Astrocyte (in vitro differentiated cells and primary cell): ENCODE measurements at places on chromosomes 12 and 14. TPM values are rescaled to one million over a fixed set of nuclear protein-coding genes. Genes with fewer than 3 reads are reported as not detected.

The GRIN2B gene
- 0.50 and 1.4 TPM in 2 replicates for total RNA-seq

The POC1B gene
- total RNA-seq: 10.6 and 12.3 TPM in 2 replicates

The PTPRB gene
- total RNA-seq: 2.2 and 2.5 TPM in 2 replicates

The L3HYPDH gene
- total RNA-seq: 57.2 and 62.8 TPM in 2 replicates

The IL31 gene
- not detected in 2 replicates for total RNA-seq

The BIN2 gene
- total RNA-seq: not detected in 2 replicates

The SRSF5 gene
- total RNA-seq: 195 and 203 TPM in 2 replicates

The RND1 gene
- total RNA-seq: 2.2 and 2.4 TPM in 2 replicates

The TAS2R9 gene
- total RNA-seq: not detected in 2 replicates

The RBP5 gene
- total RNA-seq: not detected in 2 replicates

The HOXC10 gene
- not detected in 2 replicates for total RNA-seq

The POTEG gene
- total RNA-seq: not detected in 2 replicates

The TM9SF1 gene
- total RNA-seq: 59.3 and 62.9 TPM in 2 replicates

The PLXNC1 gene
- 5.8 and 6.9 TPM in 2 replicates for total RNA-seq

The NTN4 gene
- total RNA-seq: 22.6 and 28.9 TPM in 2 replicates

The NPFF gene
- total RNA-seq: 0.82 TPM in 1 of 2 replicates, not detected in the other

The PTPRO gene
- 0.12 and 0.39 TPM in 2 replicates for total RNA-seq

The MGP gene
- not detected in 2 replicates for total RNA-seq
